ENCODE measurements at places on chromosomes 4 and X.
A peak's percentile ranks its signal among the peaks of the same experiment; 100 is the strongest.

GRCh38 chr4:154610582-154610981 is 1.9 kb downstream of the FGG start:
- DNase-seq: no peak

- DNase-seq: no peak
These were observed 19.6 kb upstream of the TMEM184C start for GRCh38 chr4:147597561-147597960.

DNA sequence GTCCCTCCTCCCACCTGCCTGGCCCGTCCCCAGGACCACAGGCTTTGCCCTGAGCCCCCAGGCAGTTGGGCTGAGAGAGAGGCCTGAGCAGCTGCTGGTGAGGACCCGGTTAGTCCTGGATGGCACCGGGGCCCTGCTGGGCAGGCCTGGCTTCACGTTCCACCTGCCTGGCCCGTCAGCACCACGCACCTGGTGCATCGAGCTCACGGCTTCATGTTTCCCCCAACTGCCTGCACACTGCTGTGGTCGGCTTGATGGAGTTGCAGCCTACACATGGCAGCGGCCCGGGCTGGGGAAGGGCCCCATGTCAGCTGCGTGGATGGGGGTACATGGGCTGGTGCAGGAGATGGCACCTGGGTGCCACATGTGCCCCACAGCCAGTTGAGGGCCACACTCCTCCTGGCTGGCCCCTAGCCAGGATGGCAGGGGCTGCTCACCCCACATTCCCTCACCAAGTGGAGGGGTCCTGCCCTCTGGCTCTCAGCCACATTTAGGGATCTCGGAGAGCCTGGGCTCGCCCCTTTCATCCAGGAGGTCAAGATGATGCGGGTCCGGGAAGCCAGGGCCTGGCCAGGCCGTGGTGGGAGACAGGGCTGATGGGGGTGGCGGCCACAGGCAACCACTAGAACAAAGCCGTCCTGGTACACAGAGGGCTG is 28.5 kb downstream of the NKX1-1 start:
- DNase-seq: peak; percentile 1

DNA sequence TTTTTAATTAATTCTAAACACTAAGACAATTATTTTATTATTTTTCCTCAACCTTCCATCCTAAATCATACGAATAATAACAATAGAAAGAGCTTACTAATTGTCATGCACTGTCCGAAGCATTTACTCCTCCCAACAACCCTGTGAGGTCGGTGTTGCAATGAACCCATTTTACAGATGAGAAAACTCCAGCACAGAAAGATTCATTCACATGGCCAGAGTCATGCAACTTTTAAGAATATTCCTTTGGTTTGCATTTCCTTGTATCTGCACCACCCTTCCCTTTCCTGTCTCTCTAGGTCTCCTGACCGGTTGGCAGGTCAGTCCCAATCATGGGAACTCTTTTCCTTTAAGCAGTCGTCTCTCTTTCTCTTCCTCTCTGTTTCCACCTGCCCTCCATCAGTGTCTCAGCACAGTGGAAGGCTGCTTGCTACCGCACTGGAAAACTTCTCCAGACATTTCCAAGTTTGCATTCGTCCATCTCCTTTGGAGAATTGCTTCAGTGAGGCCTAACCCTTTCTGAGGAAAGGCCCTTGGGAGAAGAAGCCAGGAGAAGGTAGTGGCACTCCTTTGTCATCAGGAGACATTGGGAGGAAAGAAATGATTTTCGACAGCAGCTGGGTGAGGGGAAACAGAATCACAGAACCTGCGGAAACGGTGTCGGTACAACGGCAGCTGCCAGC is 1.9 kb upstream of the TMSB4X start:
- DNase-seq: no peak

DNA sequence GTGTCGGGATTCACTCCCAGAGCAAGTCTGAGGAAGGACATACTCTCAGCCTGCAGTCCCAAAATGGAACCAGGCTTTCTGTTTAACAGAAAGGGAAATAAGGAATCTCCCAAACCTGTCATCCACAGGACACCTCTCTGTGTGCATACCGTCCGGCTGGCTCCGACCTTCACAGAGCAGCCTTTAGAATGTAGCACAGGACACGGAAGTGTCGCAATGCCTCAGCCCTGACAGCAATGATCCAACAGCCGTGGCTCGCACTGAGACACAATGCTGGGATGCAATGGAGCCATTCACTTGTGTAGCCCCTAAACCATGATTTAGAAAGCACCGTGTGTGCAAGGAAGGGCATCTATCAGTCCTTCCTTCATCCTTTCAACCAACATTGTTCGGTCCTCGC is 15.5 kb upstream of the HELT start:
- no peak for DNase-seq

GRCh38 chr4:94488670-94489069 is 36.9 kb downstream of the PDLIM5 start:
- no peak for DNase-seq

- no peak for DNase-seq
These were observed 139.6 kb downstream of the IDS start for GRCh38 chrX:149365552-149365951.

DNA sequence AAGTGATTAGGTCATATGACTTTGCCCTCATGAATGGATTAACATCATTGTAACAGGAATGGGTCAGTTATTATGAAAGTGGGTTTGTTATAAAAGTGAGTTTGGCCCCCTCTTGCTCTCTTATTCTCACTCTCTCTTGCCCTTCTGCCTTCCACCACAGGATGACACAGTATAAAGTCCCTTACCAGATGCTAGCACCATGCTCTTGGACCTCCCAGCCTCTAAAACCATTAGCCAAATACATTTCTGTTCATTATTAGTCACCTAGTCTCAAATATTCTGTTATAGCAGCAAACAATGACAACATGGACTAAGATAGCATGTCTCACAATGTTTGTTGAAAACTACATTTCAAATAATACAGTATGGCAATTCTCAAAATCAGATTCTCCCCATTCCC is 59.7 kb downstream of the RWDD4 start:
- no peak for DNase-seq

Measured in nephron progenitor cell (in vitro differentiated cells).